ENCODE measurements at places on chromosomes 7 and 10. TPM values are rescaled to one million over a fixed set of nuclear protein-coding genes. Genes with fewer than 3 reads are reported as not detected.

Gene BAMBI
- total RNA-seq = 6.2 TPM

Gene NPFFR1
- total RNA-seq = 0.02 TPM

Gene TMEM270
- total RNA-seq = 1.1 TPM

Gene PTF1A
- not detected for total RNA-seq

Gene ANKRD30A
- not detected for total RNA-seq

Gene EPO
- 0.30 TPM for total RNA-seq

Gene PPP1R17
- total RNA-seq = not detected

Gene TAS2R41
- total RNA-seq = not detected

Gene CTAGE4
- total RNA-seq = 6.0 TPM

Gene IFIT2
- 1.0 TPM for total RNA-seq

Gene ZNF775
- 4.5 TPM for total RNA-seq

Gene NKX1-2
- 3.4 TPM for total RNA-seq

Gene SLC39A12
- not detected for total RNA-seq

Gene TMEM72
- not detected for total RNA-seq

Gene CPA4
- 38.7 TPM for total RNA-seq

Gene FOXP2
- 2.5 TPM for total RNA-seq

Gene ACHE
- 1.8 TPM for total RNA-seq

Gene TRIM73
- total RNA-seq = 8.8 TPM

Gene TM9SF3
- total RNA-seq = 79.3 TPM

Gene RNF133
- 0.20 TPM for total RNA-seq

Gene TDRD1
- total RNA-seq = not detected
